ENCODE measurements at places on chromosomes 2 and 18.

GRCh38 chr2:173680574-173680973 is 284.6 kb downstream of the SP3 start:
- no peaks in the 10 kb centered on the region for H3K4me1 ChIP-seq
- no peak for DNase-seq
- no peak overlapping the region for H3K4me3 ChIP-seq
- H3K27ac ChIP-seq: no peak overlapping the region
- no peaks in the 10 kb centered on the region for H3K27me3 ChIP-seq
- no peaks in the 10 kb centered on the region for H3K36me3 ChIP-seq

GRCh38 chr2:233497692-233498091 is 68.9 kb downstream of the USP40 start:
- no peak overlapping the region for H3K4me3 ChIP-seq
- H3K36me3 ChIP-seq: peaks cover 75% of the 10 kb centered on the region
- no peak overlapping the region for H3K27ac ChIP-seq
- no peaks in the 10 kb centered on the region for H3K27me3 ChIP-seq

- H3K36me3 ChIP-seq: no peaks in the 10 kb centered on the region
- H3K27me3 ChIP-seq: no peaks in the 10 kb centered on the region
- H3K4me1 ChIP-seq: no peaks in the 10 kb centered on the region
- H3K27ac ChIP-seq: peak overlapping the region; percentile 35
- no peak overlapping the region for H3K4me3 ChIP-seq
These were observed 279.7 kb upstream of the FIGN start for GRCh38 chr2:164015328-164016123.

GRCh38 chr2:40332191-40332826 is 119.6 kb downstream of the SLC8A1 start:
- H3K4me3 ChIP-seq: no peak overlapping the region
- DNase-seq: no peak
- no peaks in the 10 kb centered on the region for H3K27me3 ChIP-seq
- no peaks in the 10 kb centered on the region for H3K36me3 ChIP-seq
- H3K27ac ChIP-seq: peak overlapping the region; percentile 56

- no peak for DNase-seq
- H3K4me1 ChIP-seq: peaks cover 71% of the 10 kb centered on the region
- H3K4me3 ChIP-seq: no peak overlapping the region
- H3K27ac ChIP-seq: peak overlapping the region; percentile 97
- peaks cover 64% of the 10 kb centered on the region for H3K36me3 ChIP-seq
These were observed 28.2 kb downstream of the HS1BP3 start for GRCh38 chr2:20622731-20623130.

- H3K4me1 ChIP-seq: no peaks in the 10 kb centered on the region
- no peaks in the 10 kb centered on the region for H3K27me3 ChIP-seq
- H3K27ac ChIP-seq: no peak overlapping the region
- no peaks in the 10 kb centered on the region for H3K36me3 ChIP-seq
These were observed 28.0 kb upstream of the NPAS2 start for GRCh38 chr2:100791936-100792308.

- no peaks in the 10 kb centered on the region for H3K27me3 ChIP-seq
- no peak overlapping the region for H3K4me3 ChIP-seq
- no peaks in the 10 kb centered on the region for H3K4me1 ChIP-seq
- peak overlapping the region; percentile 42 for H3K27ac ChIP-seq
- no peak for DNase-seq
- H3K36me3 ChIP-seq: no peaks in the 10 kb centered on the region
These were observed 146.6 kb downstream of the RDH14 start for GRCh38 chr2:18413676-18414396.

DNA sequence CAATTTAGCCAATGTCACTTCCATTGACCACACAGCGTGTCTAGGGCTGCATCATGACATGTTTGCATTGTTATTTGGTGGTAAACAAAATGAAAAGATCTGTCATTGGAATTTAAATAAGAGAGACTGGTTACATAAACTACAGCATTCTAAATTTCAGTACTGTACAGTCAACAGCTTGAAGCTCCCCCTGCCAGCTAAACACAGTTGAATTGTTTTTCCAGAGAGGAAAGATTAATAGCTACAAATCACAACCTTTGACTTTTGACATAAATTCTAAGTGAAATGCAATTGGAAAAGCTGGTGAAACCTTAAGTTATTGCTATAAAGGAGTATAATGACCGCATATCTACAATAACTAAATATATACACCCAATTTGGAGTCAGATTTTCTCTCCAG is 1600.0 kb upstream of the ACVR2A start:
- H3K36me3 ChIP-seq: no peaks in the 10 kb centered on the region
- no peaks in the 10 kb centered on the region for H3K27me3 ChIP-seq
- no peak for DNase-seq
- no peak overlapping the region for H3K4me3 ChIP-seq

DNA sequence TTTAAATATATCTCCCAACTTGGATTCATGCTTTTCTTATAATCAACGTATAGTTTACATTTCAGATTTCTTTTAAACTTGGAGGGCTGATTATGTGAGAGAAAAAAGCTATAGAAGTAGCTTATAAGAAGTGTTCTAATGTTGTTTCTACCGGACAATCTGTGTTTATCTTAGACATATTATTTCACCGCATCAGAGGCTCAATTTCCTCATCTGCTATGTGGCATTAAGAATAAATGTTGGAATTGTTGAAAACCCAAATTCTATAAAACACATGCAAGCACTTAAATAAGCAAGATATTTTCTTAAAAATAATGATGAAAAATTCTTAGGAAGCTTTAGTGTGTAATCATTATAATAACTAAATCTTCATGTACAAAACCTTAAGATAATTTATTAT is 407.9 kb downstream of the HRH4 start:
- H3K4me3 ChIP-seq: no peak overlapping the region
- H3K4me1 ChIP-seq: no peaks in the 10 kb centered on the region
- DNase-seq: no peak
- no peak overlapping the region for H3K27ac ChIP-seq

- no peak for DNase-seq
- H3K4me3 ChIP-seq: no peak overlapping the region
- H3K36me3 ChIP-seq: no peaks in the 10 kb centered on the region
- peaks cover 24% of the 10 kb centered on the region for H3K4me1 ChIP-seq
These were observed 22.3 kb downstream of the PXDN start for GRCh38 chr2:1721706-1722646.

DNA sequence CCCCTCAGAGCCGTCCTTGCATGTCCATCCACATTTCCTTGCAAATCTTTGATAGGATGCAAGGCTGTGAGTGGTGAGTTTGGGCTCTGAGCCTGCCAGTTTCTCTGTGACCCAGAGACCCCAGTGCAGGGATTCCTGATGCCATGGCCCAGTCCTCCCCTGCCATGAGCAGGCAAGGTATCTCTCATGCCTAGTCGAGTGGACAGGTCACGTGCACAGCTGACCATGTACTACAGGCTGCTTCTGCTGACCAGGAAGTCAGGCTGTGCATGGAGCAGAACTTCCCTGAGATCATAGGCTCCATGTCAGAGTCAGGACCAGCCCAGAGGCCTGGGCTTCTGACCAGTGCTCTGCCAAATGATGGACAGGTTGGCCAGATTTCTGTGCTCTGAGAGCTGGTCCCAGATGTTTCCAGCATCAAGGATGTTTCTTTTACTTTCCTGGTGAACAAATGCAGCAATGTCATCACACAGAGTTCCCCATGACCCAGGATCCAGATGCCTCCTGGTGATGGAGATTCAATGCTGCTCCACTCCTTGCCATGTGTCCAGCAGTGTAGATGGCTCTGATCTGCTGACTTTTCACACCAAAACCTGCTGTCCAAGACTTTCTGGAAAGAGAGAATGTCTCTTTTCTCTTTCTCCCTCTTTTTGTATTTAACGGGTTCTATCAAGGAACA is 321.6 kb upstream of the HS6ST1 start:
- DNase-seq: peak; percentile 86
- H3K4me1 ChIP-seq: no peaks in the 10 kb centered on the region
- no peak overlapping the region for H3K27ac ChIP-seq
- no peaks in the 10 kb centered on the region for H3K27me3 ChIP-seq
- H3K4me3 ChIP-seq: no peak overlapping the region

GRCh38 chr2:195279840-195280427 is 377.1 kb upstream of the SLC39A10 start:
- no peaks in the 10 kb centered on the region for H3K27me3 ChIP-seq
- no peak for DNase-seq
- no peaks in the 10 kb centered on the region for H3K36me3 ChIP-seq
- H3K27ac ChIP-seq: no peak overlapping the region
- H3K4me1 ChIP-seq: no peaks in the 10 kb centered on the region
- H3K4me3 ChIP-seq: no peak overlapping the region

GRCh38 chr2:70964596-70965386 is 13.6 kb upstream of the ANKRD53 start:
- H3K4me1 ChIP-seq: peaks cover 11% of the 10 kb centered on the region
- peak; percentile 93 for DNase-seq
- H3K4me3 ChIP-seq: peak overlapping the region; percentile 56
- no peak overlapping the region for H3K27ac ChIP-seq
- H3K36me3 ChIP-seq: no peaks in the 10 kb centered on the region
- H3K27me3 ChIP-seq: no peaks in the 10 kb centered on the region

DNA sequence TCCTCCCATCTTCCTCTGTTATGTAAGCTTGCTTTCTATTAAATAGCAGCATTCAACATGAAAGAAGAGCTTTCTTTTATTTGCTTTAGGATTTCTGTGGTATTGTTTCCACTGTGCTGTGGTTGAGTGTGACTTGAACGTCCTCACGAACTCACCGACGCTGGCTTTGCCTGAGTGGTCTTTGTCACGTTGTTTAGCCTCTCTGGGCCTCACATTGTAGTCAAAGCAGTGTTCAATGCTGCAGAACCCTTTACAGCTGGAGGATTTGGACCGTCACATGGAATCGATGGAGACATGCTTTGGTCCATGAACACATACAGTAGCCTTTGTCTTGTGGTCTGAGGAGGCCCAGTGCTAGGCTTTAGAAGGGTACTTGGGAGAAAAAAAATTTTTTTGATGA is 66.3 kb downstream of the TANC1 start:
- no peaks in the 10 kb centered on the region for H3K36me3 ChIP-seq
- H3K4me1 ChIP-seq: peaks cover 45% of the 10 kb centered on the region
- no peak overlapping the region for H3K27ac ChIP-seq
- H3K4me3 ChIP-seq: no peak overlapping the region
- H3K27me3 ChIP-seq: no peaks in the 10 kb centered on the region
- peak; percentile 75 for DNase-seq

- H3K27me3 ChIP-seq: no peaks in the 10 kb centered on the region
- peaks cover 19% of the 10 kb centered on the region for H3K4me1 ChIP-seq
- no peak for DNase-seq
- H3K4me3 ChIP-seq: peak within 1 kb of the TSS; percentile 55
These were observed at the start of gene TNS1 for GRCh38 chr2:218002845-218003180. TNS1 (minus strand) TSS chr2:218002995; CDS start chr2:218002872, 123 bp downstream.

- no peaks in the 10 kb centered on the region for H3K4me1 ChIP-seq
- H3K27me3 ChIP-seq: no peaks in the 10 kb centered on the region
- no peaks in the 10 kb centered on the region for H3K36me3 ChIP-seq
- DNase-seq: peak; percentile 31
These were observed 340.6 kb downstream of the HRH4 start for GRCh38 chr18:24801001-24801400.

DNA sequence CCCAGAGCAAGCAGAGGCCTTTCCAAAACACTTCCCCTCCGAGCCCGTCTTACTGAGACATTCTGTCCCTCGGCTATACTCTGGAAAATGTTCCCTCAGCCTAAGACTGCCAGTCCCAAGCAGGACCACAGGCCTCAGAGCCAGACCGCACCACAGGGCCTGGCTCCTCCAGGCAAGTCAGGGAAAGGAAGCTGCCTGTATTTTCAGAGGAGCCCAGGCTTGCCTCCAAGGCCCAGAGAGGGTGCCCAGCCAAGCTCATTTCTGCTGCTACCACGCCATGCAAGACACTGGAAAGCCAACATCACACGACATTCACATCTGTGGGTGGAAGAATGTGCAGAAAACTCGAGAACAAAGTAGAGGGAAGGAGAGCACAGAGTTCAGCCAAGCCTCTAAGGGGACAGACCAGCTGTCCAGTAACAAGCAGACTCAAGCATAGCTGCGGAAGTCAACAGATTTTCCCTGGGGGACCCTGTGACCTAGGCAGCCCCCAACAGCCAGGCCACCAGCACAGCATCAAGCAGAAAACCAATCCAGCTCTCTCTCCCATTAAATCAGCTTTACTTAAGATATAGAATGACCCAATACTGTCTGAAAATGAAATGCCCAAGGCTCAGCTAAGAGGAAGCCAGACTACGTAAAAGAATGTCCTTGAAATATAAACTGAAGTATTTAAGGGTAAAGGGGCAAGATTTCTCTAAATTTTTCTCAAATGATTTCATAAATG is 123.9 kb downstream of the ZFP36L2 start:
- peaks cover 59% of the 10 kb centered on the region for H3K4me1 ChIP-seq
- DNase-seq: no peak
- H3K4me3 ChIP-seq: no peak overlapping the region
- H3K27ac ChIP-seq: peak overlapping the region; percentile 85
- no peaks in the 10 kb centered on the region for H3K36me3 ChIP-seq

All from esophagus muscularis mucosa (tissue), 4 donors.